NCI-H2081 treated with DMSO at 0.1 percent for 48 hours (cell line): ENCODE measurements at places on chromosomes 12 and 14.

DNA sequence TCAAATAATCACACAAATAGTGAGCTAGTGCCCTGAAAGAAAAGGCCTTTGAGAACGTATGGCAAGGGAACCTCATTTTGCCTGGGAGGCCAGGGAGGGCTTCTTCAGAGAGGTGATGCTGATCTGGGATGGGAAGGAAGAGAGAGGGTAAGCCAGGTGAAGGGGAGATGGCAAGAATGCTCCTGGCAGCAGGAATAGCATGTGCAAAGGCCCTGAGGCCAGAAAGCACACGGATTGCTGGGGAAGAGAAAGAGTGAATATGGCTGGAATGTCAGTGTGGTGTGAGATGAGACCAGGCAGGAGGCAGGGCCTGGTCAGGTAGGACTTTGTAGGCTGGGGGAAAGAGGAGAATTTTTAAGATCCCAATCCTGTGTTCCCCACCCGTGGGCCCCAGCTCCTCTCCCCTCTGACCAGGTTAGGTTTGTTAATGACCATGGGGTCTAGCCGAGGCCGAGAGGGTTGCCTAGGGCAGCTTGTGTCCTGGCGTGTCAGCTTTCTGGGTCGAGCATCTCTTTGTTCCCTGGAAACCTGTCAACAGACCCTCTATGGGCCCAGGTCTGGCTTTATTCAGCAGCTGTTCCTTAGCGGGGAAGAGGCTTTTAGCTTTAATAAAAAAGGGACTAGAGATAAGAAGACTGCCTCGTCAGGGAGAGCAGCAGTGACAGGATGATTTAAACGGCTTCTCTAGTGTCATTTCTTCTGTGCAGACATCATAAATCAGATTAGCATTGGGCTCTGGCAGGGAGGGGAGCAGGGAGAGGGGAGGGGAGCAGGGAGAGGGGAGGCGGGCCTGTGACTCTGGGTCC lies 123.4 kb downstream of the ADCK1 start:
- no peak for DNase-seq

GRCh38 chr12:2732290-2732689 lies 62.5 kb upstream of the FKBP4 start:
- no peak for DNase-seq

DNA sequence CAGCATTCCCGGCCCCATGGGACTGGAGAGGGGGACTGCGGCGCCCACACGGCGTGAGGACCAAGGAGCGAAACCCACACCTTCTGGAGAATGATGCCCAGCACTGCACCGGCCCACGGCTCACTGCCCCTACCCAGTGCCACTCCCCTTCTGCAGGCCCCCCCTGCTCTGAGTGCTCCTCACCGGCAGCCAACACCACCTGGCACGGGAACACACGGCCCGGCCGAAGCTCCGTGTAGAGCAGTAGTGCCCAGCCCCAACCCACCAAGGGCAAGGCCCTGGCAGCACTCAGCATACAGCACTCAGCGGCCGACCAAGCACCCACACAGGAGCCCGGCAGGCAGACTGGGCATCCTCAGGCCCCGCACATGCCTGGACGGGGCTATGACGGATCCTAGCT lies 13.4 kb downstream of the BTBD6 start:
- no peak for DNase-seq

DNA sequence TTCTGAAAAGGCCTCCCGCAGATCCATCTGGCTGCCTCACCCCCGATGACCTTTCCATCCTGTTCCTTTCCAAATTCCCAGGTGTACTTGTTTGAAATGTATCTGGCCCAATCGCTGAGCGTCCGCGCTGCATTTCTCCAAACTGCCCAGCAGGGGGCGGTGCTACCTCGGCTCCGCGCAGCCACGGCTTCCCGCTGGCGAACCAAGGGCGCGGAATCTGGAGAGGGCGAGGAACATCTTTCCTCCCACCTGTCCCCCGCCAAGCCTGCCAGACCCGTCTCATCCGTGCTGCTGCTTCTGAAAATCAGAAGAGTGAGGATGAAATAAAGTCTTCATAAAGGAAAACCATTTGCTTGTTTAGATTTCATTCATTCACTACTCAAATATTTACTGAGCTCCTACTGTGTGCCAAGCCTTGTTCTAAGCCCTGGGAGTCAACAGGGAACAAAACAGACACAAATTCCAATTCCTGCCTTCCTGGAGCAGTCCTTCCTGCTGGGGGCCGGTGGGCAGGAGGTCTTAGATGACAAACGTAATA lies 16.8 kb upstream of the MYL2 start:
- DNase-seq: no peak

DNA sequence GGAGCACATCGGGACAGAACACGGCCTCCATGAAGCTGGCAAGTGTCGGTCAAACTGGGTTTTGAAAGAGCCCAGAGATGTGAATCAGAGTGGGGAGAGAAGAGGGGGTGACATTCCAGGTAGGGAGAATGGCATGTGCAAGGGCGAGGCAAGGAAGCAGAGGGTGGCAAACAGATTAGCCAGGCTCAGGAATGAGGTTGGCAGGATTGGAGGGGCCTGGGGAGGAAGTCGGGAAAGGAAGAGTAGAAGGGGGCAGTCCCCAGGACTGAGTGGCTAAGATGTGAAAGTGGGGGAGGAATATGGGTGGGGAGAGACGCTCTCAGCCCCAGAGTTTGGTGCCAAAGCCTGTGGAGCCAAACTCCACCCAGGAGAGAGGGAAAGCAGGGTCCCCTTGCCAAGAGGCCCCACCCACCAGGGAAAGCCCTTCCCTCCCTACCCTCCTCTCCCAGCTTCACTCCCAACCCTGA lies 5.5 kb upstream of the HDAC7 start:
- no peak for DNase-seq
